ENCODE measurements at places on chromosomes 6 and 20.
A peak's percentile ranks its signal among the peaks of the same experiment; 100 is the strongest.

GRCh38 chr20:13031751-13032150, 23.0 kb downstream of the SPTLC3 start:
- DNase-seq = no peak

GRCh38 chr6:80647156-80647555, 540.7 kb downstream of the BCKDHB start:
- DNase-seq = no peak

- no peak for DNase-seq
Measured at GRCh38 chr20:61753987-61754956, 311.4 kb downstream of the TAF4 start.

- DNase-seq = no peak
Measured at GRCh38 chr6:150293423-150294173, 75.2 kb upstream of the IYD start.

DNA sequence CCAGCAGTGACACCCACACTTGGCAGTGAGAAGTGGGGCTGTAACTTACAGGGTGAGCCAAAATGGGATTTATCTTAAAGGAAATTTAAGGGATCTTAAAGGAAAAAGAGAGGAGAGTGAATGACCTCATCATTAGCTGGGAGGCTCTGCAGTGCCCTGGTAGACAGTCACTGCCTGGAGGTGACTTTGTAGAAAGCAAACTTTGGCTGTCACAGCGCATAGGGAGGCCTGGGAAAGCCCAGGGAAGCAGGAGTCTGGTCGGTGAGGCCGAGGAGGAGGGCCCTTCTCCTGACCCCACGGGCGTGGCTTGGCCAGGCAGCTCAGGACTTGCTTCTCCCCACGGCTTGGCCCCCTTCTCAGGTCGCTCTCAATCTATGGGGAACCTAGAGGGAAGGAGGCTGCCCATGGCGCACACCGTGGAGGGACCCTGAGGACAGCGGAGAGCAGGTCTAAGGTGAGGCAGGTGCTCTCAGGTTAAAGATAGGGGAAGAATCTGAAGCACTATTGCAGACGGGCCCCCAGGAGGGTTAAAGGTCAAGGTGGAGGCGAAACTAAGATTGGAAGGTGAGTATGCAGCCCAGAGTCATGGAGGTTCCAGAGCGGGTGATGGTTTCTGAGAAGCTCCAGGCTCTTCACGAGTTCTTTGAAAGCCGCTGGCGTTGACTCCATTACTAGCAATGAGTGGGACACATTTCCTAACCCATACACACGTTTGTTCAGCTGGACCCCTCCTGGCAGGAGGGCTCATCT, 15.6 kb upstream of the RIPK1 start:
- DNase-seq = no peak

DNA sequence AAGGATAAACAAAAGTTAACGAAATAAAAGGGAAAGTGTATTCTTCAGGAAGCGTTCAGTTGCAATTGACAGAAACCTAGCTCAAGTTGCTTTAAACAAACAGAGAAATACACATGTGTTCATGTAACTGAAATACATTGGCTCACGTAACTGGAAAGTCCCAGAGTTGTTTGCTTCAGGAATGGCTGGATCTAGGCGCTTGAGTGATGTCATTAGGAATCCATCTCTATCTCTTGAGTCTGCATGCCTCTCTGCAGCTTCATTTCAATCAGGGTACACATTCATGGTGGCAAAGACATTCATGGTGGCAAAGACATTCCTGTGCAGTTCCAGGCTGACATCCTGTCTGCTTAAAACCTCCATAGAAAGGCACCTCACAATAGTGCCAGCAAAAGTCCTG, 45.4 kb upstream of the EYA2 start:
- DNase-seq = no peak

GRCh38 chr20:17849901-17850683, 118.5 kb downstream of the SNX5 start:
- no peak for DNase-seq

DNA sequence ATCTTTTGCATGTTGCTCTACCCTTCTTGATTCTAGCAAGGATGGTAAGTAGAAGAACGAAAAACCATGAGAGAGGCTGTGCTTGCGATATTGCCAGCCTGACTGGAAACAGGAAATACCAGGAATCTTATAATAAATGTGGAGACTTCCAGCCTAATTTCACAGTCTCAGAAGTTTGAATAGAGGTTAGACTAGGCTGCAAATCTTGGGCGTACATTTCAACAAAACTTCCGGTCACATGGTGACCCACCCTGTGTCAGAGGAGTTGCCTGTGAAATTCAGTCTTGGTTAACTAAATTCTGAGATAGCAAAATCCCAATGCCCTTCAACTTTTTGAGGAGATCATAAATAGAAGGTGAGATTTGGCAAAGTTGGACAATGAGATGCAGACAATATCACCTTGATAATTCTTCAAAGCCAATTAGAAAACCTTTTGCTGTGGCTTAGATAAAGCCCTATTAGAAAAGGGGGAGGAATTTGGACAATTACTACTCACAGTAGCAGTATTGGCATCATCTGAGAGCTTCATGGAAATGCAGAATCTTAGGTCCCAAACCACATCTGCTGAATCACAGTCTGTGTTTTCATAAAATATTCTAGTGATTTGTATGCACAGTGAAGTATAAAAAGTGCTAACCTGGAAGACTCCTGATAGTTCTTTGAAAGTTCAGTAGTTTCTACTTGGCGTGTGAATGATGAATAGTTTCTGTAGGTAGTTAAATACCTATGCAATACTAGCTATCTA, 262.0 kb upstream of the JAG1 start:
- no peak for DNase-seq

- no peak for DNase-seq
Measured at GRCh38 chr6:106126482-106126881, 40.3 kb downstream of the PRDM1 start.

- no peak for DNase-seq
Measured at GRCh38 chr20:39751557-39752137, 789.5 kb downstream of the DHX35 start.

DNA sequence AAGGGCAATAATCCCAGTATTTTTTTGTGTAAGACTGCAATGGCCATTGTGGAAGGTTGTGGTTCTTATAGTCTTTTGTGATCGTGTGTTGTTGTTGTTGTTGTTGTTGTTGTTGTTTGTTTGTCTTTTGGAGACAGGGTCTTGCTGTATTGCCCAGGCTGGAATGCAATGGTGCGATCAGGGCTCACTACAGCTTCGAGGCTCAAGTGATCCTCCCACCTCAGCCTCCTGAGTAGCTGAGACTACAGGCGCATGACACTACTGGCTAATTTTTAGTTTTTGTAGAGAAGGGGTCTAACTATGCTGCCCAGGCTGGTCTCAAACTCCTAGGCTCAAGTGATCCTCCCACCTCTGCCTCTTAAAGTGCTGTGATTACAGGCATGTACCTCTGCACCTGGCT, 3.5 kb upstream of the GSTA4 start:
- DNase-seq = no peak

DNA sequence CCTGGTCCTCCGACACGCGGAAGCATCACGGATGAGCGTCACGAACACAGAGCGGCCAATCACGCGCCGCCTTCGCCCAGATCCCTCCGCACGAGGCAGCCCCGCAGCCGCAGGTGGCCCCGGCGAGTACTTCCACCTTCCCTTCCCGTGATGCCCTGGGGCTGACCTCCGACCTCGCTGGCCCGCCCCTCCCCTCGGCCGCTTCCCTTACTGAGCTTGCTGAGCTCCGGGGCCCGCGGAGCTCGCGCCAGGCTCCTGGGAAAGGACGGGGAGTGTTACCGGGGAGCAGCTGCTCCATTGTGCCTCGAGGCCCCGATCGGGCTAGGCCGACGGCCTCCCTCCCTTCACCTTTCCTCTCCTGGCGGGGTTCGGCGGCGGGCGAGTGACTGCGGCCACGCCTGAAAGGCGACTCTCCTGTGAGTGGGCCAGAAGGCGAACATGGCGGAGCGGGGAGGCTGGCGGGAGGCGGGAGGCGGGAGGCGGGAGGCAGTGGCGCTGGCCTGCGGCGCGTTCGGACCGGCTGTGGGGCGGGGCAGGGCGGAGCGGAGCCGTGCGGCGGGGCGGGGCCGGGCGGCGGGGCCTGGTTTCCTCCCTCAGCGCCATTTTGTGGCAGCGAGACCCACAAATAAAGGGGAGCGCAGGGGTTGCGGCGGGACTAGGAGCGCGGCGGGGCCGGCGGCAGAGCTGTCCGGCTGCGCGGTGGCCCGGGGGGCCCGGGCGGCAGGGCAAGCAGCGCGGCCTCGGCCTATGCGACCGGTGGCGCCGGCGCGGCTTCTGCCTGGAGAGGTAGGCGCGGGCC, at the start of gene WTAP:
TSS of gene WTAP (plus strand) at position 589 of the 799 bp plus-strand sequence. CDS start 8,760 bp downstream, outside the sequence.
- DNase-seq = peak; percentile 98

GRCh38 chr20:4068708-4069107, 53.4 kb upstream of the RNF24 start:
- no peak for DNase-seq

DNA sequence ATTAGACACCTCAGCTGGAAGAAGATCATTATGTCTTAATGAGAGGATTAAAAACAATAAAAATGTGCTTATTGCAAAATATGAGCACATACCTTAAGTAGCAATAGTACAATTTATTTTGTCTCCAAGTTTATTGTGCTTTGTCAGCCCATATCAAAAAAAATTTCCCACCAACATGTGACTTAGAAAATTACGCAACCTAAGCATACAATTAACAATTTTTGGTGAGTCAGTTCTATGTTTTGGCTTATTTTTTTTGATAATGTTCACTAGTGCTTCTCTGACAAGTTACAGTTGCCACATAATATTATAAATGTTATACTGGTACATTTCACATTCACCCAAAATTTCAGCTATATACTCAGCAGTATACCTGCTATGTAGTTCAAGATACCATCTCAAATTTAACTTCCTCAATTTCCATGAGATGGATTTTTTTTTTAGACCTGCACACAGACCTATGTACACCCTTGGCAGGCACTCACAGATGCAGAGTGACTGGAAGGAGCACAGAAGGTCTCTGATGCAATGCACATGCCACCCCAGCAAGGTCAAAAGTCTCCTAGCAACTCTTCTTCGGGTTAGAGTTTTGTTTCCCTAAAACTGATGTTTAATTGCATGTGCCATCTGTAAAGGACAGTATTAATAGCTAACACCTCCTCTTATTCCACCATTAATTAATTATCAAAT, 112.4 kb downstream of the PRKN start:
- DNase-seq = no peak

- no peak for DNase-seq
Measured at GRCh38 chr6:77106992-77107391, 356.3 kb downstream of the HTR1B start.

GRCh38 chr6:154504102-154504501, 6.4 kb downstream of the CNKSR3 start:
- no peak for DNase-seq

DNA sequence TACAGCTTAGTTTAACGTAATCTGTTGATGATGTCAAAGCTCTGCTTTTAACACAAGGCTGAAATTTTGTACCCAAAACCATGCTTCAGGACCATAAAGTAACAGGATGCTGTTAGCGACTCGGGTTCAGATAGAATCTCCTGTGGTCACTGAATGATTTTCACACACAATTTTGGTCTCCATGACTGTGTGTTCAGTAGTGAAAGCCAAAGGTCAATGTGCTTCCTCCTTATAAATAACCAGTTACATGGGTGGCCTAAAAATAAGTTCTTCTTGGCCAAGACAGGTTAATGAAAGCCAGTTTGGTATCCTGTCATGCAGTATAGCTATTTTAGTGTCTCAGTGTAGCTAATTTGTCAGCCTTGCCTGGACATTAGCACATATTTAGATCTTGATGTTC, 19.1 kb upstream of the LOC128125822 start:
- DNase-seq = no peak

- no peak for DNase-seq
Measured at GRCh38 chr20:49935746-49936152, 448 bp upstream of the RNF114 start.

GRCh38 chr6:64160486-64160885, 524.9 kb downstream of the PHF3 start:
- DNase-seq = no peak

GRCh38 chr20:1946762-1947534, 46.9 kb downstream of the PDYN start:
- no peak for DNase-seq

DNA sequence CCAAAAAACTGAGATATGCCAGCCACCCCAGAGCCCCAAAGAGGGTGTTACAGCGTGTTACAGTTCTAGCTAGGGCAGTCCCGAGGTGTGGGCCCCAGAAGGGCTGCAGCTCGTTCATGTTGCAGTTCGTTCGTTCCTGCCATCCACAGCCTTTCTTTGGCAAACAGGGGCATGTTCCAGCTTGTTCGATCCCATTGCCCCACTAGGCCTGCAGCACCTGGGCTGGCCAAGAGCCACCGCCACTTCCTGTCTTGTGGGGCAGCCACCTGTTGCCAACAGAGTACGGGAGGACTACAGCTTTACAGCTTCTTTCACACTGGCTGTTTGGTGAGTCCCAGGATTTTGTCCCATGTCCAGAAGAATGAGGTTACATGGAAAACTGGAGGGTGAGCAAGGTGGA, 198.1 kb downstream of the MMUT start:
- DNase-seq = no peak

DNA sequence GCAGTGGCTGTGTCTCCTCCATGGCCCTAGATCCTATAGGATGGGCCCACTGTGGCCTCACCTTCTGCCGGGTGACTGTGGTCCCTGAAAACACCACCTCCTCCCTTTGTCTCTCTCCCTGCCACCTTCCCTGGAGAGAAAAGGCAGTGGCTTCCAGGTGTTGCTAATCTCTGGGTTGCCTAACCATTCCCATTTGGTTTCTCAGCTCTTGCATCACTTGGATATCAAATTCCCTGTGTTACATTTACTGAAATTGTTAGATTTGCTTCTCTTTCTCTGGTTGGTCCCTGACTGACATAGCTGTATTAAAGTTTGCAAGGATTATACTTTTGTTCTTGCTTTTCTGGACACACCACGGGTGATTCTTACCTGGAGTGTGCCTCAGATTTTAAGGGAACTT, 9.3 kb upstream of the ZFP64 start:
- no peak for DNase-seq

DNA sequence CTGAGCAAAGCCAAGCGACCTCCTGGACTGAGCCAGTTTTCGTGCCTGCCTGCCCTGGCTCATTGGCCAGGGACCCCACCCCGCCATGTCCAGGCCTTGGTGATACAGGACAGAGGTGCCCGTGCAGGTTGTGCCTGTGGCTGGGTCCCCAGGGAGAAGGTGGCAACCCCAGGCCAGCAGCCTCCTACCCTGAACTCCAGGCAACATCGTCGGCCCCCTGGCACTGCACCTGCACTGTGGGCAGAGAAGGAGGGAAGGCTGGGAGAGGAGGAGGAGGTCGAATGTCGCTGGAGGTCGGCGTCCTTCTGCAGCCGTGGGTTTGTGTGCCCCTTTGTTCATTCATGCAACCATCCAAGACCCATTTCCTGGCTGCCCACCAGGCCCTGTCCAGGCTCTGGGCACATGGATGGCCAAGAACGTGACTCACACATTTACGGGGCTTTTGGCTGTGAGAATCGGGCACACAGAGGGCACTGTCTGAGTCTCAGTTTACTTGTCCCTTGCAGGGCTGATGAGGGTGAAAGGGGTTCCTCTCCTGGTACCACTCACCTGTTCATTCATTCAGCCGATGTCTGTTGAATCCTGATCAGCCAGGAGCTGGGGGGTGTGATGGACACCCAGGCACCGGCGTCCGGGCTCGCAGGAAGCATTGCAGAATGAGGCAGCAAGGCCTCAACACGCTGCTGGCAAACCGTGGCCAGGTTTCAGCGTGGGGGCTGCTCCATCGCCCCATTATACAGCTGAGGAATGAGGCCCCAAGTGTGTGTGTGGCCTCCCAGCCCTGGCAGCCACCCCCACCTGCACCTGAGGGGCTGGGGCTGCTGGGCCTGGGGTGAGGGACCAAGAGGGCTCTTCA, 2.3 kb upstream of the RBBP8NL start:
- no peak for DNase-seq

GRCh38 chr6:99589290-99589672, 17.4 kb upstream of the PRDM13 start:
- peak; percentile 36 for DNase-seq

- DNase-seq = no peak
Measured at GRCh38 chr6:144659202-144660182, 374.4 kb downstream of the UTRN start.
